ENCODE measurements at places on chromosomes 3 and 15. TPM values are rescaled to one million over a fixed set of nuclear protein-coding genes. Genes with fewer than 3 reads are reported as not detected.

DNA sequence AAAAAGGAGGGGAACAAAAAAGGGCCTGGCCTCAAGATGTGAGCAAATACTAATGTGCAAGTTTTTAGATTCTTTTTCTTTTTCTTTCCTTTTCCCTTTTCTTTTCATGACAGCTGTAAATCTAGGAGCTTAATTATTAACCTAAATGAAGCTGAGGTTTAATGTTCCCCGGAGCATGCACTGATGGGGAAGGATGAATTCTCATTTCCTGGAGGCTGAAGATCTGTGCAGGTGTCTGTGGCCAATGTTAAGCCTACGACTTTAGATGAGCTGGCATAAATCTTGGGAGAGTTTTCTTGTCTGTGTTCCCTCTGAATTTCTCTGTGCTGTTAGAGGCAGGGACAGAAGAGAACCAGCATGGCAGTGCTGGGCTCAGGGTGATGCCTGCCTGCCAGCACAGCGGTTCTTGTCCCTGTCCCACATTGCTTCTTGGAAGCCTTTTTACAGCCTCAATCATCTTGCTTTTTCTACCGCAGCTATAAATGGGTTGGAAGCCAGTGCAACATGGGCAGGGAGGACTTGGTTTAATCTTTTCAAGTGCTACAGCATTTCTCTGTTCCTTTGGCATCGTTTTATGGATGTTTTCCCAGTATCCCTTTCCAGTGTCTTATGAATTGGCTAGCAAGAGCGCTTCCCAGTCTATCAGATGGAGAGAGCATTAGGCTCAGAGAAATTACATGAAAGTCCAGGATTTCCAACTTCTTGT is 119.1 kb downstream of the ATG7 start:
- H3K4me3 ChIP-seq = no peak overlapping the region
- no peaks in the 10 kb centered on the region for H3K27me3 ChIP-seq

The NANOGP8 gene
- 2.9 TPM for total RNA-seq

The KIF9 gene
- total RNA-seq = 14.3 TPM

GRCh38 chr3:69145688-69146087 is 23.3 kb upstream of the LMOD3 start:
- no peaks in the 10 kb centered on the region for H3K4me1 ChIP-seq
- DNase-seq = no peak
- no peak overlapping the region for H3K27ac ChIP-seq
- no peaks in the 10 kb centered on the region for H3K27me3 ChIP-seq
- no peaks in the 10 kb centered on the region for H3K36me3 ChIP-seq

DNA sequence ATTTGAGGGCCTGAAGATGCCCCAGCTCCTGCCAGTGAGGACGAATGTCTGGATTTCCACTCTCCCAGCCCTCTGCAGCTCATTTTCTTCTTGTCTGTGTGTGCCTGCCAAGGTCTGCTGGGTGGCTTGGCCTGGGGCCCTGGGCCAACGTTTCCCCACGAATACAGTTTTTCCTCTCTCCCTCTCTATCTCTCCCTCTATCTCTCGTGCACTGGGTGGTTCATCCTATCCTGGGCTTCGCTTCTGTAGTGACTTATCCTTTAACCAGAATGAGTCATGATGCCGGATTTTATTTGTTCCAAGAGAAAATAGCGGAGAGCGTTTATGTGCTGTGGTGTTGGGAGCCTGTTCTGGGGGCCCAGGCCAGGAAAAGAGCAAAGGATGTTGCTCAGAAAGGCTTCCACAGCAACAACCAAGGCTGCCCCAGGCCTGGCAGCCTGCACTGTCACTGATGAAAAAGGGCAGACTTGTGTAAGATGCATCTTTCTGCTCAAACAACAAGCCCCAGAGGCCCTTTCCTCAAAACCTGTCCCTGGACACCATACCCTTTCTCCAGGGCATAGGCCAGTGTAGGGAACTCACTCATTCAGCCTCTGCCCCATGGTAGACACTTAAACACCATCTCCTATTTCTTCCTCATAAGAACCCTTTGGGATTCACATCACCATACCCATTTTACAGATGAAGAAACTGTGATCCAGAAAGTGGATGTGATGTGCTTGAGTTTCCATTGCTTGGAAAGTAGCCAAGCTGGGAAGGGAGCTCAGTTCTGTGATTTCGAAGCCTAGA is 47.3 kb downstream of the ITGA11 start:
- no peaks in the 10 kb centered on the region for H3K36me3 ChIP-seq
- peak; percentile 4 for DNase-seq

DNA sequence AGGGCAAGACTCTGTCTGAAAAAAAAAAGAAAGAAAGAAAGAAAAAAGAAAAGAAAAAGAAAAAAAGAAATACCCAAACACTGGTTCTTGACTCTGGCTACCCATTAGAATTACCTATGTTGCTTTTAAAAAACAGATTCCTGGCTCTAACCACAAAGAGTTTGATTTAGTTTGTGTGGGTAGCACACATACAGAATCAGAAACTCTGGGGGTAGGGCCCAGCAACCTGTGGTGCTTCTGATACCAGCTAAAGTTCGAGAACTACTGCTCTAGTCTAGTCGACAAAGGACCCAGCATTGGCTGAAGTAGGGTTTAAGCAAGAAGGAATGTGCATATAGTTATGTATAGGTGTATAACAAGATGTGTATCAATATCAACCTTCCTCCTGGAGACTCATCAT is 392.7 kb downstream of the EFHB start:
- no peaks in the 10 kb centered on the region for H3K4me1 ChIP-seq
- no peaks in the 10 kb centered on the region for H3K27me3 ChIP-seq
- no peaks in the 10 kb centered on the region for H3K36me3 ChIP-seq
- no peak overlapping the region for H3K4me3 ChIP-seq

DNA sequence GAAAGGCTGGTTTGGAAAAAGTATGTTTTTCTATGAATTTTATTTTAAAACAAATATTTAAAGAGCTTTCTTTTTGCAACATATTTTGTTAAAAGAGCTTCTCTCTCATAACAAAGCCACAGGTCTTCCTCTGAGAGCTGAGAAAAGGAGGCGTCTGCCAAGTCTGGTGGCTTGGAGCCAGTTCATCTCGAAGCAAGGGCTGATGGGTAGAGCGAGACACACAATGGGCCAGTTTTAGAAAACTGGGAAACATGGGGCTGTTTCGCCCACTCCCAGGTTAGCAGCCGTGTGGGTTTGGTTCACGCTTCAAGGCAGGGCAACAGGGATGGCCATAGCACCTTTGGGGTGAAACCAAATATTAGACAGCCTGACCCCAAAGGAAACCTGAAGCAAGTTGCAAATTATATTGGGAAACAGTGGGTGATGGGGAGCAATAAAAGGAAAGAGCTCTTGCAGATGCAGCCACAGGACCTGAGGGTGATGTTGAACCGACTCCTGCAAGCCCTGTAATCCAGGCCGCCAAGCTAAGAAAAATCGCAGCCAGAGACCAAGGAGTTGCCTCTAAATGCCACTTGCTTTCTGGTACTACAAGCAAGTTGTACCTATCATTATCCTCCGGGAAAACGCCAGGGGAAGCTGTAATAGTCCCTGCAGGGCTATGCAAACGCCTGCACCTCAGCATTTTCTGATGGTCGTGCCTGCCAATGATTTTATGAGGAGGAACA is 88.4 kb upstream of the GALNT15 start:
- H3K27me3 ChIP-seq = no peaks in the 10 kb centered on the region
- H3K36me3 ChIP-seq = no peaks in the 10 kb centered on the region
- no peak overlapping the region for H3K4me3 ChIP-seq
- peak; percentile 12 for DNase-seq
- no peak overlapping the region for H3K27ac ChIP-seq
- H3K4me1 ChIP-seq = no peaks in the 10 kb centered on the region

DNA sequence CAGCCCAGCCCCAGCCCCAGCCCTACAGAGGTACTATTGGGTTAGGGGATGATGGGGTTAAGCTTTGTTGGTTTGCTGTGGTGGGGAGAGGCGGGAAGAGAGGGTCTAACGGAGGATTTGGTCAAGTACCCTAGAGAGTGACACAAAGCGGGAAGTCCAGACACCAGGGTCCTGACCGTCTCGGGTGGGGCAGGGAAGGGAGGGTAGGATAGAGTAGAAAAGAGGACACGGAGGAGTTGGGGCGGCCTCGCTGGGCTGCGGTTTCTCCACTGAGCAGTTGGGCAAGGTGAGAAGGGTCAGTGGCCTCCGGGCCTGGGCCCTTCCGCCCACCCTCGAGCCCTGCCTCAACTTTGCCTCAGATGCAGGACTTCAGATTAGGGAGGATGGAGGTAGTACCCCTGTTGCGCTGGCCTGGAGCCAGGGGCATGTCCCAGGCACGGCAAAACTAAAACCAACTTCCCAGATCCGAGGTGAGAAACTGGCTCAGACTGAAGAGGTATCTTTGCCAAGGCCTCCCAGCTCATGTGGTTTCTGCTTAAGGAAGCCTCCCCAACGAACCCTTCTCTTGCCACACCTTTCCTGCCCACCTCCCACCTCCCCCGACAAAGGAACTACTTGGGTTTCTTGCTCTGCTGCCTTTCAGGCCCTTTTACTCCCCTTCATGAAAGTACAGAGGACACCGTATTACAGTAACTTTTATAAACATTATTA is 551 bp downstream of the PML start:
- H3K4me1 ChIP-seq = peaks cover 4% of the 10 kb centered on the region
- peak overlapping the region; percentile 90 for H3K27ac ChIP-seq
- H3K27me3 ChIP-seq = no peaks in the 10 kb centered on the region
- no peaks in the 10 kb centered on the region for H3K36me3 ChIP-seq
- peak; percentile 49 for DNase-seq
- H3K4me3 ChIP-seq = peak overlapping the region; percentile 73

- no peak overlapping the region for H3K4me3 ChIP-seq
- DNase-seq = no peak
- H3K4me1 ChIP-seq = no peaks in the 10 kb centered on the region
- no peaks in the 10 kb centered on the region for H3K36me3 ChIP-seq
Measured at GRCh38 chr3:126003447-126004190, 34.6 kb downstream of the ROPN1B start.

The EPM2AIP1 gene
- 13.8 TPM for total RNA-seq

DNA sequence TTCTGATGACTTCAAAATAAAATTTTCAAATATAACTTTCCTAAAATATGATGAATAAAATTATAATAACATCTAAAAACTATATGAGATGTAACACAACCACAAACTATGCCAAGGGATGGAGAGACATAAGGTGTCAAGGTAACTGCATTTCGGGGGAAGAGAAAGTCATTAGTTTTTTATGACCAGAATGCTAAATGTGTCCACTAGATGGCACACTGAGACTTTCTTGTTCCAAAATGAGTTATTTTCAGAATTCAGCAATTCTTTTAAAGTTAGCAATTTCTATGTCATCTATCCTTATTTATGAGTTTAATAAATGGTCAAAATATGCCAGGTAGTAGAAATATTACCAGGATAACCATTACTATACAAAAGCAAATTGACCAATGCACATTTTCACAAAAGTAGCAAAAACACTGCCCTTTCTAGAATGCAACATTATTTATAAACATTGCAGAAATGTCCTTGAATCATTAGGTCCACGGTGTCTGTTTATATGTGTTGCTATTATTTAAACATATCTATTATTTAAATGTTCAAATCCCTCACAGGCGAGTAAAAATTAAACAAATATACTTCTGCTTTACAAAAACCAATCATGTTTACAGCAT is 374.2 kb downstream of the PLCL2 start:
- DNase-seq = no peak
- H3K27ac ChIP-seq = no peak overlapping the region
- H3K4me1 ChIP-seq = no peaks in the 10 kb centered on the region
- no peaks in the 10 kb centered on the region for H3K36me3 ChIP-seq
- no peaks in the 10 kb centered on the region for H3K27me3 ChIP-seq

GRCh38 chr3:14483286-14483685 is 56.9 kb downstream of the GRIP2 start:
- DNase-seq = no peak
- H3K36me3 ChIP-seq = no peaks in the 10 kb centered on the region
- no peak overlapping the region for H3K4me3 ChIP-seq
- no peaks in the 10 kb centered on the region for H3K27me3 ChIP-seq
- H3K4me1 ChIP-seq = no peaks in the 10 kb centered on the region

Data from prostate gland (tissue), 2 donors.